ENCODE measurements at places on chromosomes 12 and 14.
A peak's percentile ranks its signal among the peaks of the same experiment; 100 is the strongest.

- DNase-seq = no peak
Measured at GRCh38 chr14:54688229-54688628, 121.3 kb downstream of the SAMD4A start.

- no peak for DNase-seq
Measured at GRCh38 chr14:35333797-35334743, 41.9 kb downstream of the PSMA6 start.

DNA sequence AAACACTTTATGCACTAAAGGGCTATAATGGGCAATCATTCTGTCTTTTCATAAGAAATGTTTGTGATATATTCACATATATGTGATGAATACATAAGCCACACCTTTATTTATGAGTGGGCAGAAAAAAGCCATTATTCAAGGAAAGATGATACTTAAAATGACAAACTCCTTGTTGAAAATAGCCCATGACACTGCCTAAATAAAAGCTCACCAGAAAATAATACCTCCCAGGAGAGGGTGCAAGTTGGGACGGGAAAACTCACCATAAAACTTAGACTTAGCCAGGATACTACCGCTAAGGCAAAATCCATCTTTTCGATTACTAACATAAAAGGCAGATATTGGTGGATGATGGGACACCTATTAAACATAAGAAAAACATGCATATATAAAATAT, 35.8 kb upstream of the BBS10 start:
- DNase-seq = no peak

GRCh38 chr12:131452444-131452860, 258.4 kb upstream of the SFSWAP start:
- DNase-seq = no peak

- no peak for DNase-seq
Measured at GRCh38 chr12:105820429-105821125, 318.2 kb downstream of the NUAK1 start.

DNA sequence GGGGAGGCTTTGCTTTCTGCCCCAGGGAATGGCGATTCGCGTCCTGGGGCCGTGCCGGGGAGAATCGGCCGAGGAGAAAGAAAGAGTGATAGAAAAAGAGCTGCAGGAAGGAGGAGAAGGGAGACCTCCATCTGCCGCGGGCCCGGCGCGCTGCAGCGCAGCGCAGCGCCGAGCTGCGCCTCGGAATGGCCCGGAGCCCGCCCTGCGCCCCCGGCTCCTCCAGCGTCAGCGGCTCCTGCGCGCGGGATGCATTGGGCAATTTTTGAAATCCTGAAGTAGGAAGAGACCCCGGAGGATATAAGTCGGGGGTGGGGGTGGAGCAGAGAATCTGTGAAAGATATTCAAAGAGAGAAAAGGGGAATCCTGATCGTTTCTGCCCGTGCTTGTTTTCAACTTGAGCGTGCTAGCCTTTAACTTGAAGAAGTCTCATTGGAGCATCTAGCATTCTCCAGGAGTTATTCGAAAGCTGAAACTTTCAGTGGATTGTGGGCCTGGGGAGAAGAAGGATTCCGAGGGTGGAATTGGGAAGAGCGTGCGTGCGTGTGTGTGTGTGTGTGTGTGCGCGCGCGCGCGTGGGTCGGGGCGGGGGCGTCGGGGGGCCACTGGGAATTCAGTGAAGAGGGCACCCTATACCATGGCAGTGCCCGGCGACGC, 441 bp downstream of the PDE3A start:
- DNase-seq = no peak

GRCh38 chr12:104106965-104107364, 31.0 kb downstream of the NFYB start:
- DNase-seq = no peak

GRCh38 chr12:88206601-88207000, 64.5 kb downstream of the TMTC3 start:
- no peak for DNase-seq

DNA sequence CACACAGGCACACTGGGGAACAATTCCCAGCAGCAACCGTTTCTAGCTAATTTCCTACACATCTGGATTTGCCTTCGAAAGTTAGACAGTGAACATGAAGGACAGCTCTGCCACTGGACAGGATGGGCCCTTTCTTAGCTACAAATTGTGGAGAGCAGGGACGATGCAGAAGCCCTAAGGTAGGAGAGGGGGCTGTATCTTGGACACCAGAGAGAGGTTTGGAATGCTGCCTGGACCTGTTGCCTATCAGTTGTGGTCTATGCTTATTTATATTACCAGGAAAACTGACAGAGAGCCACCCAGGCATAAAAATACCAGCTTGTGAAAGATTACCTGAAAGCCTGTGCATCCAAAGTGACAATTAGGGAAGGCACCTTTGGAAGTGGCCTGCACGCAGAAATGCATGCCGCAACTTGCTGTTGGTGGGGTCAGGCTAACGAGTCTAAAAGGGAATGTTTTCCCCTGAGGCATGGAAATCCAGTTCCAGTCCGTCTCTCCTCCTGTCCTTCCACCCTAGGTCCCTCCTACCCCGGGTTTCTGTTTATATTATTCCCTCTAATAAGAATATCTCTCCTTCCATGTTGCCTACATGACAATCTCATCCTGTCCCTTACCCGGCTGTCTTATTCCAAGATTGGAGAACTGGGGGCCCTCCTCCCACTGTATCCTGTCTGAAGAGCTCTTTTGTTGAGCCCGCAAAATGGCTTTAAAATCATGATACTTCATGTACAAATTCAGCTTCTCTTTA, 60.2 kb downstream of the MDM2 start:
- peak; percentile 59 for DNase-seq
